Endothelial cell (in vitro differentiated cells): ENCODE measurements at places on chromosomes 12 and 14.

GRCh38 chr12:79895804-79896203, 39.1 kb downstream of the PPP1R12A start:
- no peak for DNase-seq

DNA sequence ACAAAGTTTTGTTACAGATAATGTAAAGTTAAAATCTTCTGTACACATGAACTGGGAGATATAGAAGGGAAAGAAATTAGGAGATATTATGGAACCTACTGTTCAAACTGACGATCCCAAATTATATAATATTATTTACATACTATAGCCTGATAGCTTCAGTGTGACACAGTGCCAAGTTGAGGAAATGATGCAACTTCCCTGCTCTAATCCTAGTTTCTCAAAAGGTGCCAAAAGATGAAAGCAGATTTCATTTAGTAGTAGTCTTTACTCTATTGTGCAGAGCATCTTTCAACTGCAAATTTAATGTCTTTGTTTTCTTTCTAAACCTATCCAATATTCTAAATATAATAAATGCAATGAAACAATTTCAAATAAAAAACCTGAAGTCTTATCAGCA, 46.9 kb downstream of the COCH start:
- no peak for DNase-seq

DNA sequence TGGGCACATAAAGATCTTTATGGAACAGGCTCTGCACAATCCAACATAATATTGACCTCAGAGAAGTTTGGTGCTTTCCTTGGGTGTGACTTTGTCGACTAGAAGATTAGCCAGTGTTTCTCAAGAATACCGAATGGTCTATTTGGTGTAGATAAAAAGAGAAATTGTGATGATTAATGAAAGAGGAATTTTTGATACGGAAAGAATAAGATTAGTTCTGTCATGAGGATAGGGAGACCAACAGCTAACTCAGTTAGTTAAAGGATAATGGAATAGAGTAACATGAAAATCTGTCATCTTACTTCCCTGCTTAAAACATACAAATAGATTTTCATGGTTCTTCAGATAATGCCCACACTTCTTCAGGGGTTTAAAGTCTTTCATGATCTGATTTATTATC, 24.2 kb downstream of the PTPRO start:
- no peak for DNase-seq

DNA sequence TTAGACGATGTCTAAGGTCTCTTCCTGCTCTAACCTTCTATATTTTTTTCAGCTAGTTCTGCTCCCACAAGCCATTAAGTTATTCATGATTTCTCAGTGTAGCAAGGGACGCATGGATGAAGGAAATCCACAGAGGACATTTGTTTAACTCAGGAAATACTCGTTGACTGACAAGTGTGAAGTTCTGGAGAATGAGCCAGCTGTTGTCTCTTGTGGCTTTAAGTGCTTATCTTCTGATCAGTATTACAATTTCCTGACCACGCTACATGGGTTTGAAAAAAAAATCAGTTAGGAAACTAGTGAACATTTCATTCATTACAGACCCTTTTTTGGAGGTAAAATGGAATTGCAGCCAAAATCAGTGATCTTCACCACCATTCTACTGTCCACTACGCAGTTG, 53.1 kb downstream of the GUCY2C start:
- no peak for DNase-seq

DNA sequence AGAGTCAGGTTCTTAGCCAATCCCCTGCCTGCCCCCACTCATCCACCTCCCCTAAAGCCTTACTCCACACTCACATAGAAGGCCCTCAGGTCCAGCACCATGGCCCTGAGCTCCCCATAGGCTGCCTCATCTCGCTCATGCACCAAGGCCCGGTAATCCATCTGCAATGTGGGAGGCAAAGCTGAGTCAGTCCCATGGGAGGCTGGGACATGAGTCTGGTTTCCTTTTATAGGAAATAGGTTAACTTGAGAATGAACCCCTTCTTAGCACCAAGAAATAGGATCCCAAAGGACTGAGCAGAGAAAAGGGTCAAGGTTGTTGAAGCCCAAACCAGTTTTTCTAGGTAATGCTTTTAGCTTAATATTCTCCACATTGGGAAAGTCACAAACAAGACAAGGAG, 2.1 kb upstream of the EMC9 start:
- DNase-seq = no peak

DNA sequence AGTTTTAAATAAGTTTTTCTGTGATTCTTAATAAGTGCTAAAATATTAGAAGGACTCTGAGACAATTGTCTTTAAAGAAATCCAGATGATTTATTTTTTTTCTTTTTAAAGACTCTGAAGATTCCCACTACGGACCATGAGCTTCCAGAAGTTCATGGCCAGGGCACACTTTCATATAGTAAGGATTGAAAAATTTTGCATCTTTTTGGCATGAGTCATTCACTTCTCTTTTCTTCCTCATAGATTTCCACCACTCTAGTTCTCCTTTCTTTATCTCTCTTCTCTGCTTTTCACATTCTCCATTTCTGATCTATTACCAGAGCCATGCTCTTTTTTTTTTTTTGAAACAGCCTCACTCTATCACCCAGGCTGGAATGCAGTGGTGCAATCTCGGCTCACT, 385.8 kb downstream of the FLRT2 start:
- no peak for DNase-seq

DNA sequence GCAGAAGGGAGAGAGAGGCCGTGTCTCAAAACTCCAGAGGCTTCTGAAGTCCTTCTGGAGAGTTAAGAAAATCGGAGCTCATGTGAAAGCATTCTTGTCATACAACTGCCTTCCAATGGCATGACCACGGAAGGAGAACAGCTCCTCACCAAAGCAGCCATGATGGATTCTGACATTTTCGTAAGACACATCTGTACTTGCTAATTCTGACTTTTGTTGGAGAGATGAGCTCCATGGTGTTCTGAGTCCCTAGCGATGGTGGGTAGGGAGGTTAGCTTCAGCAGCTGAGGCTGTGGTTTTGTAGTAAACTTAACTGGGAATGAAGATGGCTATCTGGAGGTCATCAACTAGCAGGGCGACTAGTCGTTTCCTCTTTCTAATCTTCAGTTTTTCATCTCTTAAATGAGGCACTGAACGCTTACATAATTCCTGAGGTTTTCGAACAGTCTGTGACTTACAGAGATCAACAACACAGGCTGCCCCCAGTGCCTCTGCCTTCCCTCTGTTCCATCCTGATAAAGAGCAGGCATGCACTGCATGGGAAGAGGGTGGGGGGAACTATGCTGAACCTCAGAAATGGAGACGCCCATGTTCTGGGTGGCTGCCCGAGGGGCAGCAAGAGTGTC, 28.6 kb upstream of the DICER1 start:
- no peak for DNase-seq

DNA sequence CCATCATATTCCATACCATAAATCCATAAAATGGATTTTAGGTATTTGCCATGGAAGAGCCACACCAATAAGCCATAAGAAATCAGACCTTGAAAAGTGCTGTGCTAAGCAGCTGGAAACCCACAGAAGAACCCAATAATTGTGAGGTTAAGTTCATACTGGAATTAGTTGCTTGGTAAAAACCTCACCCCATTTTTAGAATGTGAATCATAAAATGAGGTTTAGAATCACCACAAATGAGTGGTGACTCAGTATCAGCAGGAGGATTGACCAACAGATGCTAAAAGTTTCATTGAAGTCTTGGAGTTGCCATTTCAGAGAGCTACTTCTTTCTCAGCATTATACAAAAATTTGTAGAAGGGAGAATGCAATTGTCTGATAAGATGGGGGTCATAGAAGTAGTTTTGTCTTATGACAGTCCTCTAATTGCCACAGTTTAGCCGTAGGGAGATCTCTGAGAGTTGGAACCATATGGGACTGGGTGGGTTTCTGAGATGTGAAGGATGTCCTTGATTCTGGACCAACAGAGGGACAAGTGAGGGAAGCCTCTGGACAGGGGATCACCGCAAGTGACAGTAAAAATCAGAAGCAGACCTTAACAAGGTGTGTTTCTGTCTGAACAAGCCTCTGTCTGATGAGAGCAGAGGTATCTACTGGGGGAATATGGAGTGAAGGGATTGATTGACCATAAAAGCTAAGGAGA, 1.4 kb upstream of the STON2 start:
- DNase-seq = no peak

- no peak for DNase-seq
Observed at GRCh38 chr14:36020120-36021029, 156.1 kb downstream of the PTCSC3 start.

DNA sequence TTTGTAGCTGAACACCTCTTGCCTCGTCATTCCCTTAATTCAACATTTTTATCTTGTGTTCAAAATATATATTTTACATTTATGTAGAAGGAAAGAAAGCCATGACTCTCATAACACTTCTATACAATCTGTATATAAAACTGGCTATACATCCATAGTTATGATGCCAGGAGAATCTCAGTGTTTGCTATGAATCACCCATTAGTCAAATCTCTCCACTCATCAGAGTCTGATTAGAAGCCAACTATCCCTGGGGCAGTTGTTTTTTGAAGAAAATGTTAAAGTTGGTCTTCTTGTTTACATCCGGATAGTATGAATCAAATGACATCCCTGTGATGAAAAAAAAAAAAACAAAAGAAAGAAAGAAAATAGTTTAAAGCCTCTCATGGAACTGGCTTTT, 503.9 kb downstream of the NELL2 start:
- no peak for DNase-seq
